Glutamatergic neuron (in vitro differentiated cells): ENCODE measurements at places on chromosomes 4 and X. TPM values are rescaled to one million over a fixed set of nuclear protein-coding genes. Genes with fewer than 3 reads are reported as not detected.
A peak's percentile ranks its signal among the peaks of the same experiment; 100 is the strongest.

DNA sequence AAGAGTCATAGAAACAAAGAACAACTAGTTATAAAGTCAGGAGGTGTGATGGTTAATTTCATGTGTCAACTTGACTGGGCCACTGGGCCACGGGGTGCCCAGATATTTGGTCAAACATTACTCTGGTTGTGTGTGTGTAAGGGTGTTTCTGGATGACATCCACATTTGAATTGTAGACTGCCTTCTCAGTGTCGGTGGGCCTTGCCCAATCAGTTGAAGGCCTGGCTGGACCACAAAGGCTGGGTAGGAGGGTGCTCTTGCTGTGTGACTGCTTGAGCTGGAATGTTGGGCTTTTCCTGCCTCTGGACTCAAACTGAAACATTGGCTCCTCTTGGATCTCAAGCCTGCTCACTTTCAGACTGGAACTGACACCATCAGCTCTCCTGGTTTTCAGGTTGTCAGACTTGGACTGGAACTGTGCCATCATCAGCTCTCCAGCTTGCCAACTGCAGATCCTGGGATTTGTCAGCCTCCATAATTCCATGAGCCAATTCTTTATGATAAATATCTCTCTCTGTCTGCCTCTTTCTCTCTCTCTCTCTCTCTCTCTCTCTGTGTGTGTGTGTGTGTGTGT lies 41.4 kb downstream of the CLDN34 start:
- H3K27me3 ChIP-seq, result peaks cover 8% of the 10 kb centered on the region
- H3K27ac ChIP-seq, result no peak overlapping the region
- H3K4me3 ChIP-seq, result no peak overlapping the region
- no peaks in the 10 kb centered on the region for H3K36me3 ChIP-seq
- peaks cover 23% of the 10 kb centered on the region for H3K4me1 ChIP-seq
- no peak for DNase-seq

GRCh38 chr4:76449362-76449767 lies 14.3 kb downstream of the SHROOM3 start:
- H3K4me3 ChIP-seq, result no peak overlapping the region
- H3K36me3 ChIP-seq, result no peaks in the 10 kb centered on the region
- H3K4me1 ChIP-seq, result no peaks in the 10 kb centered on the region

DNA sequence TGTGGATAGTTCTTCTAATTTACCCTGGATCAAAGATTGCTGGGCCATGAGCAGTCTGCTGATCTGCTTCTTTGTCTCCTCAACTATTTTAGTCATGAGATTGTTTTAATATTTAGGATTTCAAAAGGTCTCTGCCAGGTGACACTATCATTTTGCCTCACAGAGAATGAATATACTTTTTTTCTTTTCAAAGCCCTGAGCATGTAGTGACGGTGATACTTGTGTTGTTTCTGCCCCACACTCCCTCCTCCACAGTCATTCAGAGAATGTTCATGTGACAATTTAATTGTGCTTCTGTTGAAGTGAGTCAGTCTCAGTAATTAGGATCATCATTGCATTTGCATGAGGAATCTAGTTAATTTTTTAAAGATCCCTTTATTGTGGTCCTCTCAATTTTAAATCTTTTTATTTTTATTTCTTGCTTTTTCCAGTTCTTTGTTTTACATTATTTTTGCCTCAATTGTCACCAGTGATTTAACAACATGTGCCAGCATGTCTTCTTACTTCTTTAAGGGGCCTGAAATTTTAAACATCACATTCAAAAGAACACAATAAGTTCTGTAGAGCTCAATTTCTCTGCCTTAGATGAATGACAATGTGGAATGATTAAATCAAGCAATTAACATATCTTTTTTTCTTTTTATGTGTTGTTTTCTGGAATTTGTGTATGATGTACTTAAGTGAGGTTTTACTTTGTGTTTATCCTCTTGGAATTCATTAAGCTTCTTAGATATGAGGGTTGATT lies 12.3 kb downstream of the MMRN1 start:
- peak overlapping the region; percentile 37 for H3K4me3 ChIP-seq
- H3K27me3 ChIP-seq, result peaks cover 4% of the 10 kb centered on the region
- no peaks in the 10 kb centered on the region for H3K36me3 ChIP-seq
- DNase-seq, result no peak
- H3K4me1 ChIP-seq, result peaks cover 36% of the 10 kb centered on the region

- H3K27ac ChIP-seq, result no peak overlapping the region
- peaks cover 31% of the 10 kb centered on the region for H3K36me3 ChIP-seq
- no peak for DNase-seq
- no peaks in the 10 kb centered on the region for H3K27me3 ChIP-seq
- H3K4me3 ChIP-seq, result no peak overlapping the region
- H3K4me1 ChIP-seq, result no peaks in the 10 kb centered on the region
These were observed 284.1 kb downstream of the ANTXR2 start for GRCh38 chr4:79788884-79789283.

DNA sequence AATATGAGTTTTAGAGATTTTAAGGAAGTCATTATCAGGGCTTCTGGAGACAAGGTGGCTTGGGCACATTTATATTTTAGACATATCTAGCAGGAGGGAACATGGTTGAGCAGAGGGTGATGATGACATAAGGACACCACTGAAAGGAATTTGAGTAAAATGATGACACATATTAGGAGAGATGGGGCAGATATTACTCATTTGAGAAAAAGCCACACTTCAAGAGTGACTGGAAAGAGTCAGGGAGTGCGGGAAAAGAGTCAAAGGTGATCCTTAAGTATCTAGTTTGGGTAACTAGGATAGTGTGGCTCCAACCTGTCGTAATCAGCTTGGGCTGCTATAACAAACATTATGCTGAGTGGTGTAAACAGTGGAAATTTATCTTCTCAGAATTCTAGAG lies 377.7 kb downstream of the PACRGL start:
- H3K4me3 ChIP-seq, result no peak overlapping the region
- no peak overlapping the region for H3K27ac ChIP-seq
- no peak for DNase-seq

- H3K27ac ChIP-seq, result no peak overlapping the region
- no peaks in the 10 kb centered on the region for H3K27me3 ChIP-seq
- H3K4me1 ChIP-seq, result no peaks in the 10 kb centered on the region
- H3K4me3 ChIP-seq, result no peak overlapping the region
These were observed 715.6 kb upstream of the AADAT start for GRCh38 chr4:170805352-170805751.

DNA sequence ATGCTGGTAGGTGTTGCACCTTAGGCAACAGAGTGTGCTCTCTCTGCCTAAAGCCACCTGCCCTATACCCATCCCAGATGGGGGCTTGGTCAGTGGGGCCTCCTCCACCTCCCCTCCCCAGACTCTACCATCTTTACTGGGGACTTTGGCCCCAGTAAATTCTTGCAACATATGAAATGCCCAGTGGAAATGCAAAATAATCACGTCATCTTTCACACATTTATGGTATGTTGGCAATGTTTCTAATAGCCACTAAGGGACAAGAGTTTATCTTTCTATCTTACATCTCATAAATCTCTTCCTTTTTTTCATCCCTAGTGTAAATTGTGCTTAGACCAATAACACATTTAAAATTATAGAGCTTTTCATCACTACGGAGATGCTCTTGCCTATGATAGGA lies 103.0 kb upstream of the MAML3 start:
- peaks cover 6% of the 10 kb centered on the region for H3K27me3 ChIP-seq
- H3K27ac ChIP-seq, result no peak overlapping the region
- no peaks in the 10 kb centered on the region for H3K36me3 ChIP-seq
- no peak overlapping the region for H3K4me3 ChIP-seq
- peaks cover 22% of the 10 kb centered on the region for H3K4me1 ChIP-seq

The RTL9 gene
- 1.8 TPM for total RNA-seq

The DUSP9 gene
- total RNA-seq, result 0.61 TPM
